ENCODE measurements at places on chromosomes 16 and 17.

DNA sequence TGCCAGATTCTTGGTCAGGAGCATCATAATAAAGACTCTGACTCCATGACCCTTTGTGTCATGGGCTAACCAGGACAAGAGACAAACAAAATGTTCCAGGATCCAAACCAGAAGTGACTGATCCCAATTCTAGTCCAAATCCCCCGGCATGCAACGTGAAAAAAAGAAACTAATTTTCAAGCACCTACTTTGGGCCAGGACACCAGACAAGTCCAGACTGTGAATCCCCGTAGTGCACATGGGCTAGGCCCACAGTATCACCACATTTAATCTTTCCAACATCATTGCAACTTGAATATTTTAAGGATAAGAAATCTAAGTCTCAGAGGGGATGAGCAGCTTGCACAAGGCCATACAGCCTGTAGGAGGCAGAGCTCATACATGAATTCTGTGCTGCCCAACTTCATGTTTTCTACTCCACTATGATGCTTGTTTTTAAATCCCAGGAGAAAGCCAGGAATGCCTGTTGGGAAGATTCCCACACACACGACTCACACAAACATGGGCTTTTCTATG, 365.7 kb downstream of the NPIPA8 start:
- DNase-seq: no peak

DNA sequence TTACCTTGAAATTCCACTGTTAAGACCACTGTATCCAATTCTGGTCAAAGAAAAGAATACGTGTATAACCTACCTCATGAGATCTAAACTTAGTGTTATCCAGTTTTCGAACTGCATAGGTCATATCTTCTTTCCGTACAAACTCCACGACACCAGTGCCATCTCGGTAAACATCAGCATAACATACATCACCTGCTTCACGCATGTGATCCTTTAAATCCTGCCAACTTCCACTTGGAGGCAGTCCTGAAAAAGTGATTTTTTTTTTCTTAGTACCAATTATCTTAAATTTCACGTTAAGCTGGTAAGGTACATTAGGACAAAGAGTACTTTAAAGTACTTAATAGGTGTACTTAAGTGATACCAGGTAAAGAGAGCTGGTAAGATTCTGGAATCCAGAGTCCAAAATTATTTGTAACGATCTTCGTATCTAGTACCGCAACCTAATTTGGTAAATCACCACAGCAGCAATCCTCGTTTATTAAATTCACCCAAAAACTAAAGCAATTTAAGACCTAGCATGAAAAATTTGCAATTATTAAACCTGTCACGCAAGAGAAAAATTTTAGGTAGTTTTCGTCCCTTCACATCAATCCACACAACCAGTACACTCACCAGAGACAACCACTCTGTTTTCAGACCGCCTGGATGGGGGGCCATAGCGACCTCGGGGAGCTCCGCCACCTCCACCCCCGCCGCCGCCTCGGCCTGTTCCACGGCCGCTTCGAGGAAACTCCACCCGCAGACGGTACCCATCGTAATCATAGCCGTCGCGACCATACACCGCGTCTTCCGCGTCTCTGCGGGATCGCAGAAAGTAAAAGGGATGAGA, 1.1 kb downstream of the SRSF1 start:
- DNase-seq: no peak

DNA sequence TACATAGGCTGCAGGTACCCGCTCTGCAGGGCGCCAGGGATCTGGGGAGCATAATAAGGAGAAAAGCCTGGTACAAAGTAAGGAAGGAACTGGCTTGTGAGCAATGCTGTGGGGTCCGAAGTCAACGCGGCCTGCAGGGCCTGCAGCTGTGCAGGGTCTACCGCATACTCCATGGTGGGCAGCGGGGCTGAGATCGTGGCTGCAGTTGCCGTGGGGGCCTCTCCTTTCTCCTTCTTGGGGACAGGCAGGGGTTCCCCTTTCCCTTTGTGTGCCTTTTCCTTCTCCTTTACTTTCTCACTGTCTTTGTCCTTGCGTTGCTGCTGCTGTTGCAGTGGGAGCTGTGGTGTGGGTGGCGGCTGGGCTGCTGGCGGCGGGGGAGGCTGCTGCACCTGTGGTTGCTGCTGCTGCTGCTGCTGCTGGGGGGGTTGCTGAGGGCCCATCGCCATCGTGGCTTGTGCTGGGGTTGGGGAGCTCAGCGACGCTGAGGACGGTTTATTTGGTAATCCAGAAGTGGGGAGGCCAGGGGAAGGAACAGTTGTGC, 259.6 kb downstream of the ZFHX3 start:
- no peak for DNase-seq

- peak; percentile 24 for DNase-seq
These were observed 36.1 kb downstream of the RNF112 start for GRCh38 chr17:19447085-19447583.

- no peak for DNase-seq
These were observed 56.3 kb downstream of the XYLT1 start for GRCh38 chr16:17414421-17414820.

DNA sequence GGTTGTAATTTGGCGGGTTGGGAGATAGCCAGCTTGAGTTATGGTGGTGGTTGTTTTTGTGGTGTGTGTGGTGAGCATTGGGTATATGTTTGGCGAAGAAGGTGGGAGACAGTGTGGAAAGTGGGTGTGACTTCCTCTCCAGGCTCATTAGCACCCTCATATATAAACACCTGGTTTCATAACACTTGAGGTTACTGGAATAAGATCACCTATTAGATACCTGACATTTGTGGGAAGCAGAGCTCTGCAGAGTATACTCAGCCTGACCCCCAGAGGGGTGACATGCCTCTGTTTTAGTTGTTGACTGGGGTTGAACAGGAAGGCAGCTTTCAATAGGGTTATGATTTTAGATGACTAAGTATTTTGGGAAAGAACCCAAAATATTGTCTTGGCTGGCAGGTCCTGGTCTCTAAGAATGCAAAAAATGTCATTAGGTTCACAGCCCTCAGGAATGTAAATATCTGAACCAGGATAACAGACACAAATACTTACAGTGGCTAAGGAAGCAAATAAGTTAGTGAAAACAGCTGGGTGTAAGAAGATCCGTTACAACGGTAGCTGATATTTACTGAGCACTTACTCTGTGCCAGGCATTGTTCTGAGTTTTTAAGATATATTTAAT, 18.3 kb upstream of the EFCAB13 start:
- DNase-seq: peak; percentile 94

GRCh38 chr16:1941162-1942046, 1.6 kb downstream of the MSRB1 start:
- no peak for DNase-seq

DNA sequence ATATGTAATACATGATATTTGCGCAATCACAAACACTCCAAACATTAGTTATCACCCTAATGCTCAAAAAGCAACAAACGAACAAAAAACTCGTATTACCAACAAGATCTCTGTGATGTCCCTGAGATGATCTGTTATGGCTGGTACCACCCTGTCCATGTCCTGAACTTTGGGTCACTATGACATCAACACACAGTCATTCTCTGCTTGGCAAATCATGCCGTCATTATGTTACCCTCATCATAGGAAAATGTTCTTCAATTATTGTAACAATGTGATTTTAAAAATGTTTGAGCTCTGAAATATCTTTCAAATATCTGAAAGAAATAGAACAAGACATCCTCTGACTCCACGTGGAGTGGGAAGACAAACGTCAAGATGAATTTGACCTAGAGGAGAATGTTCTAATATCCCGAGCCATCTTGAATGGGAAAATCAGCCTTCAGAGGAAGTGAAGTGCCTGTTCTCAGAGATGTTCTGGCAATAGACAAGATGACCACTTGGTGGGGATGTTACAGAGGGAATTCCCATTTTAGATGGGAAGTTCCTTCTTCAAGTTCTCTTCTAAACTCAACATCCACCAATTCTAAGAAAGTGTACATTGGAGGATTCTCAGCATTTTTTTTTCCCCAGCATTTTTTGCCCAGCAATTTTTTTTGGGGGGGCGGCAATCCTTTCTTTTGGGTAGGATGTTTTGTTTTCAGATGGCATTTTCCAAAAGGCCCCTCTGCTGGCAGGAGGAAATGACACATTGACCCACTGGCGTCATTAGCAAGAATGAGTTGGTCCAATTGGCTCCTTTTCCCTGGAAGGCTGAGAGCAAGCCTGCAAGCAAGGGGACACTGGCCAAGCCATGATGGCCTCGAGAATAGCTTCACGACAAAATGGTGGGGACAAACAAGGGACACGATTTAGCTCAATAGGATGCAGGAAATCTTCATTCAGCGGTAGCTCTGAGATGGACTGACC, 3.7 kb upstream of the HSD17B2 start:
- DNase-seq: peak; percentile 5

GRCh38 chr17:11242411-11242810, 1.4 kb downstream of the SHISA6 start:
- no peak for DNase-seq

GRCh38 chr16:10245002-10245401, 62.8 kb upstream of the GRIN2A start:
- no peak for DNase-seq

GRCh38 chr16:85750827-85751697, at the start of gene C16orf74:
C16orf74 (minus strand) TSS chr16:85751096; CDS start chr16:85735217, 15,879 bp downstream.
- no peak for DNase-seq

DNA sequence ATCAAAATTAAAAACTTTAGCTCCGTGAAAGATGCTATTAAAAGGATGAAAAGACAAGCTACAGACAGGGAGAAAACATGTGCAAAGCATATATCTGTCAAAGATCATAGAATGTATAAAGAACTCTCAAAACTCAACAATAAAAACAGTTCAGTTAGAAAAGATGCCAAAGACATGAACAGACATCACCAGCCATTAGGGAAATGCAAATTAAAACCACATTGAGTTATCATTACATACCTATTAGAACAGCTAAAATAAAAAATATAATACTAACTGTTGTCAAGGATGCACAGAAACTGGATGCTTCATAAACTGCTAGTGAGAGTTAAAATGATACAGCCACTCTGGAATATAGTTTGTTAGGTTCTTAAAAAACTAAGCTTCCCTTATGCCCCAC, 58.8 kb downstream of the NFATC3 start:
- no peak for DNase-seq

GRCh38 chr17:34382621-34383124, 19.6 kb upstream of the CCL1 start:
- peak; percentile 78 for DNase-seq

DNA sequence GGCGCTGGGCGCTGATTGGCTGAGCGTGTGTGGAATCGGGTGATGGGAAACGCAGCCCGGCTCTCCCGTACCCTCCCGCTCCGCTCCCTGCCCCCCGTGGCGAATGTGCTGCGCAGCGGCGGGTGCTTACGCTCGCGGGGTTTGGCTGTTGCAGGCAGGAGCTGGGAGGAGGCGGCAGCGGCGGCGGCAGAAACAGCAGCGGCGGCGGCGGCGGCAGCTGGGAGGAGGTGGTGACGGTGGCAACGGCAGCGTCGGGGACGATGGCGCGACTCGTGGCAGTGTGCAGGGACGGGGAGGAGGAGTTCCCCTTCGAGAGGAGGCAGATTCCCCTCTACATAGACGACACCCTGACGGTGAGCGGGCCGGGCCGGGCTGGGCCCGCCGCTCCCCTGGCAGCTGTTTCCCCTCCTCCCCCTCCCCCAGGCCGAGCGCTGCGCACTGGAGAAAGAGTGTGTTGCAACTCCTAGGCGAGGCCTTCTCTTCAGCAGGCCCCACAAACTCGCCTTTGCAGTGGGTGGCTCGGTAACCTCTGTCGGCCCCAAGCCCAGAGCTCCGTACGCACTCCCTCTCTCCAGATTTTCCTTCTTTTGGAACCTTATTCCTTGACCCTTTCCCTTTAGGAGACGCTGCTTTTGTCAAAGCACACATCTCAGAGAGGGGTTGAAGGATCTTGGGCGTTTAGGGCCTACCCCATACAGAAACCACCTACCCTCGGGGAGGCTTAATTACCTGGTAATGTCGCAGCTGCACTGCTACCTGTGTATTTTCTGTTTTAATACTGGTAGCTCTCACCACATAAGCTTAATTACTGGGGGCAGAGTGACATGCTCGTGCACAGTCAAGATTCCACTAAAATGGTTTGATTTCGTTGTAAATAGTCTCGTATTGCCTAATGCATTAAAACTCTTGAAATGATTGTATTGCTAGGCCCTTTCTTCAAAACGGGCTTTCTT, 1.0 kb downstream of the GGNBP2 start:
- peak; percentile 86 for DNase-seq

GRCh38 chr16:54462151-54462651, 175.6 kb upstream of the IRX3 start:
- no peak for DNase-seq

GRCh38 chr17:35578929-35579432, 610 bp upstream of the PEX12 start:
- no peak for DNase-seq

- DNase-seq: no peak
These were observed 72.3 kb downstream of the CDK5R1 start for GRCh38 chr17:32558997-32559650.

DNA sequence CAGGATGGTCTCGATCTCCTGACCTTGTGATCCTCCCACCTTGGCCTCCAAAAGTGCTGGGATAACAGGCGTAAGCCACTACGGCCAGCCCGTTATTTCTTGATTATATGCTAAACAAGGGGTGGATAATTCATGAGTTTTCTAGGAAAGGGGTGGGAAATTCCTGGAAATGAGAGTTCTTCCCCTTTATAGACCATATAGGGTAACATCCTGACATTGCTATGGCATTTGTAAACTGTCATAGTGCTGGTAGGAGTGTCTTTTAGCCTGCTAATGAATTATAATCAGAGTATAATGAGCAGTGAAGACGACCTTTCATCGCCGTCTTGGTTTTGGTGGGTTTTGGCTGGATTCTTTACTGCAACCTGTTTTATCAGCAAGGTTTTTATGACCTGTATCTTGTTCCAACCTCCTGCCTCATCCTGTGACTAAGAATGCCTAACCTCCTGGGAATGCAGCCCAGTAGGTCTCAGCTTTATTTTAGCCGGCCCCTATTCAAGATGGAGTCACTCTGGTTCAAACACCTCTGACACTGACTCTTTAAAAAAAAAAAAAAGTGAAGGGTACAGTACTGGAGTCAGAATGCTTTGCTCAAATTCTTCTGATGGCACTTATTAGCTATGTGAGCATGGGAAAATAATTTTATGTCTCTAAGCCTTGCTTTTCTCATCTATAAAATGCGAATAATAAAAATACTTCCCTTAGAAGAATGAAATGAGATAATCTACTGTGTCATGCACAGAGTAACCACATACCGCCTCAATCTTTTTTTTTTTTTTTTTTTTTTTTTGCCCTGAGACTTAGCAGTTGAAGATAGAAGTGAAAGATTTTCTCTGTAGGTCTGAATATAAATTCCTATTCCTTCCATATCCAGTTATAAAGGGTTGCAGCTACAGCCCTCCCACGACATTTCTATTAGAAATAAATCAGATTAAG, 5.1 kb upstream of the CALCOCO2 start:
- DNase-seq: no peak

GRCh38 chr17:74006371-74006770, 197.1 kb upstream of the RPL38 start:
- no peak for DNase-seq

- no peak for DNase-seq
These were observed 688 bp upstream of the ITGB3 start for GRCh38 chr17:47252766-47253512.

- peak; percentile 94 for DNase-seq
These were observed 19.6 kb downstream of the AKAP10 start for GRCh38 chr17:19958023-19958422.

DNA sequence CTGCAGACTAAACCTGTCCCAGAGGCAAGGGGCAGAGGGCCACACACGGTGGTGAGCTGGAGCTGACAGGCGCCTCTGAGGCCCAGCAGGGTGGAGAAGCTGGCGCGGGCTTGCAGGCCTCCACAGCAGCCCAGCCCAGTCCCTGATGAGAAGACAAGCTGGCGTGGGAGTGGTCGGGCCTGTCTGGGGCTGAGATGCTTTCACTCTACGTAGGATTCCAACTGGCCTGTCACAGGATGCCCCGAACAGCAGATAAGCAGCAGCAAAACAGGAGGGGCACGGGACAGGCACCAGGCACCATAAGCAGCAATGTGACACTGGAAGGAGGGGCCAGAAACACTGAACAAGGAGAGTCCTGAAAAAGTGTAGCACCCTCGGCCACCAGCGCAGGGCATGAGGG, 40.1 kb downstream of the PEMT start:
- DNase-seq: no peak

Measured in pulmonary artery endothelial cell (primary cell).